Left renal pelvis (tissue), 4 donors: ENCODE measurements at places on chromosomes 7 and 10.

GRCh38 chr10:59838085-59838789, 68.1 kb downstream of the CCDC6 start:
- no peak for DNase-seq

DNA sequence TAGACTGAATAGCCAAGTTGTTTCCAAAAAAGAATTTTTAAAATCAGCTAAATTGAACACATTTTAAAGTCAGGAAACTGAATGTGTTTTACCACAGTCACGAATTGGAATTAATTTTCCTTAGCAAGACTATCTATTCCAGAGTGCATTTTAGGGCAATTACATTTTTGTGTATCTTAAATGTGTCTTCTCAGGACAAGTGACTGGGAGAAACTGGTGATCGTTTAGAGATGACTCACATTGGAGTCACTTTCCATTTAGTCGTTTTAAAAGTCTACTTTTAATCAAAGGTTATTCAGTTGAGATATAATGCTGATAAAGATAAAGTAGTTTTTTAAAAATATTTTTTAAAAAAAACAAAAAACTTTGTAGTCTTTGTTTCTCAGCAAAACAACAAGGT, 191.7 kb upstream of the SLC26A5 start:
- DNase-seq: no peak

DNA sequence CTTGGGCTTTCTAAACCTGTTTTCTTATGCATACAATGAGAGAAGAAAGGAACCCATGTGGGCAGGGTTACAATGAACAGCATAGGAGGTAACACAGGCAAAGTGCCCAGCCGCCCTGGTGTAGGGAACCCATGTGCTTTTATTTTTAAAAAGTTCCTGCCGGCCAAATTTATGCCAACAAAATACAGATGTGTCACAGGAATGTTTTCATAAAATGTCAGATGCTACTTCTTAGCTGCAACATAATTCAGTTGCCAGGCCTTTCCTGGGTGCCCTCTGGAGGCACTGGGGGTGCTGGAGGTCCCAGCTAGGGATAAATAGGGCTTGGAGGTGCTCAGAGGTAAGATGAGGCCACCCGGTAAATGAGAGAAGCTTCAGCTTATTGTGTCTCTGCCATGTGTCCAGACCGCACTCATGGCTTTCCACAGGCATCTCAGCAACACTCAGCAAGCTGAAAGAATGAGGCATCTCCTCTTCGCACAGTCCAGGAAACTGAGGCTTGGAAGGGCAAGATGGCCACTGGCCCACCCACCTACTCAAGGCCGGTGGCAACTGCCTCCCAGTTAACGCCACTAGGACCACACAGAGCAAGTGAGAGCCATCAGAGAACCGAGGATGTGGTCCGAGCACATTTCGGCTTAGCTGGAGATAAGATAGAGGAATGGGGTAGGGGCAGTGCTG, 58.3 kb downstream of the CPXM2 start:
- DNase-seq: no peak

DNA sequence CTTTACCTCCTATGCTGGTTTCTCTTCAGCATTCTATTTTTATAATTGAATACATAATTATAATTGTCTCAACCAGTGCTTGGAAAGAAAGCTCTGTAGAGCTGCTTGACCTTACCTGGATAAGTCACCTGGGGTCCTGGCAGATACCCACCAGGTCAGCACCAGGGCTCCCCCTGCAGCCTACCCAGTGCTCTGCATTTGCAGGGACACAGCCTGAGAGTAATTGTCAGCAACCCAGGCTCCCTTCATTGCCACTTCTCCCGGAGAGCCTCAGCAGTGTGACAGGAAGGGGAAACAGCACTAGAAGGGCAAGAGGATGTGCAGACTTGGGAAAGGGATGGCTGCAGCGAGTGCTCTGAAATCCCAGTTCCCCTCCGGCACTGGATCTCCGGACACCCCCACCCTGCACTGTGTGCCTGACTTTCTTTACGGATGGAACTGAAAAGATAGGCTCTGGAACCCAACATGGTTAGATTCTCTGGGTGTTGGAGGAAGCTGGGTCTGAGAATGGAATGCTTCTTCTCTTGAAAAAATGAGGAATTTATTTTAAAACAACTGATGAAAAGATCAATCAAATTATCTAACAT, 11.4 kb upstream of the PAX4 start:
- no peak for DNase-seq

DNA sequence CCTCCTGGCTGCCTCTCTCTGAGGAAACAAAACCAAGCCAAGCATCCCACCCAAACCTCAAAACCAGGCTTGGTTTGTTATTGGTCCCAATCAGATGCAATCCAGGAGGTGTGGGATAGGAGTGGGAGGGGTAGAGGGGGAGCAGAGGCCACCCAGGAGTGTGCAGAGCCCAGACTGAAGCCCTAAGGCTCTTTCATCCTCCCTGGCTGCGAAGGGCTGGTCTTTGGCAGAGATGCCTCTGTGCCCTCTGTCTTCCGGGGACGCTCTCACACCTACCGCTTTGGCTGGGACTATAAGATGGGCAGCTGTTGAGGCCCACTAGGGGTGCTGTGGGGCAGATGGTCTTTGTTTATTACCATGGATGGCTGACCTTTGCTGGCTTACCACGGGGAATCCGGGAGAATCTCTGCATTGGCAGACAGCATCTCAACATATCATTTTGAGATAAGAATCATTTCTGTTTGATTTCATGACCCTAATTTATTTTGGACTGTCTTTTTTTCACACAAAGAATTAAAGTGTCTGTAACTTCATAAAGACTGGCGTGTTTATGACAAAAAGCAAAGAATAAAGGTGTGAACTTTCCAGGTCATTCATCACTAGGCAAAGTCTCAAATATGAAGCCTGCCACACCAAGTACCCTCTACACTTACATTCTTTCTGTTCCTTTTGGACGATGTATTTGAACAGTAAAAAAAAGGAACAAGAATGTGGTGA, 6.5 kb upstream of the DENND2A start:
- no peak for DNase-seq

GRCh38 chr7:155009570-155010157, 6.7 kb upstream of the PAXIP1 start:
- no peak for DNase-seq
